Heart right ventricle (tissue), 16 donors: ENCODE measurements at places on chromosomes 5 and 9. TPM values are rescaled to one million over a fixed set of nuclear protein-coding genes. Genes with fewer than 3 reads are reported as not detected.

PFN3 gene
- total RNA-seq, result not detected

CRB2 gene
- not detected for total RNA-seq

DNA sequence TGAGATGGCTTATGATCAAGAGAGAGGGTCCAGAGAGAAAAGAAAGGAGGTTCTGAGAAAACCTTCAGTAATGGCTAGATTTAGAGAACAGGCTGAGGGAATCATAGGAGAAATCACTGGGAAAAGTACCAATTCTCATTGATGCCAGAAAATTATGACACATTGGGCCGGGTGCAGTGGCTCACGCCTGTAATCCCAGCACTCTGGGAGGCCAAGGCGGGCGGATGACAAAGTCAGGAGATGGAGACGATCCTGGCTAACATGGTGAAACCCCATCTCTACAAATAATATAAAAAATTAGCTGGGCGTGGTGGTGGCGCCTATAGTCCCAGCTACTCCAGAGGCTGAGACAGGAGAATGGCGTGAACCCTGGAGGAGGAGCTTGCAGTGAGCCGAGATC, 29.5 kb upstream of the PLIN2 start:
- DNase-seq, result no peak
- H3K4me3 ChIP-seq, result no peak overlapping the region
- H3K27me3 ChIP-seq, result no peaks in the 10 kb centered on the region
- H3K4me1 ChIP-seq, result peaks cover 60% of the 10 kb centered on the region
- peak overlapping the region; percentile 44 for H3K27ac ChIP-seq
- no peaks in the 10 kb centered on the region for H3K36me3 ChIP-seq

RFK gene
- 20.9 TPM for total RNA-seq

ABO gene
- 1.6 TPM for total RNA-seq

RAD50 gene
- total RNA-seq, result 30.8 TPM

- no peak for DNase-seq
- H3K4me1 ChIP-seq, result no peaks in the 10 kb centered on the region
- peaks cover 3% of the 10 kb centered on the region for H3K27me3 ChIP-seq
- no peaks in the 10 kb centered on the region for H3K36me3 ChIP-seq
Observed at GRCh38 chr5:178790371-178790770, 59.9 kb upstream of the ZNF354A start.

- no peak for DNase-seq
- no peaks in the 10 kb centered on the region for H3K36me3 ChIP-seq
- H3K4me3 ChIP-seq, result no peak overlapping the region
- peaks cover 7% of the 10 kb centered on the region for H3K27me3 ChIP-seq
- no peaks in the 10 kb centered on the region for H3K4me1 ChIP-seq
Observed at GRCh38 chr5:160497878-160498277, 76.2 kb downstream of the PTTG1 start.

CCDC192 gene
- total RNA-seq, result not detected

DNA sequence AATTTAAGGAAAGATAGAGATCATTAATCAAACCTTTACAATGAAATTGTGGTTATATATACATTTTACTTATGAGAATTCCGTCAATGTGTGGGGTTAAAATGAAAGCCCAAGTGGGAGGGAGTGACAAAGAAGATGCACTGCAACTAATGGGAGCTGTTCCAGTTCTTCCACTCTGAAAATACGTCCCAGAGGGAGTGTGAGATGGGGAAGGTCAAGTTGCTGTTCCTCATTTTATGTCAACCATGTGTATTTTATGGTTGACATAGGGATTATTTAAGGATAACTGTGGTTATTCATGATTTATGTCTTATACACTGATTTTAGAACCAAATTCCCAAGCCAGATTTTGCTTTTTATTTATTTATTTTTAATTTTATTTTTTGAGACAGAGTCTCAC, 14.2 kb upstream of the RGS3 start:
- no peaks in the 10 kb centered on the region for H3K36me3 ChIP-seq
- no peak overlapping the region for H3K4me3 ChIP-seq
- no peaks in the 10 kb centered on the region for H3K27me3 ChIP-seq
- no peak overlapping the region for H3K27ac ChIP-seq

DNA sequence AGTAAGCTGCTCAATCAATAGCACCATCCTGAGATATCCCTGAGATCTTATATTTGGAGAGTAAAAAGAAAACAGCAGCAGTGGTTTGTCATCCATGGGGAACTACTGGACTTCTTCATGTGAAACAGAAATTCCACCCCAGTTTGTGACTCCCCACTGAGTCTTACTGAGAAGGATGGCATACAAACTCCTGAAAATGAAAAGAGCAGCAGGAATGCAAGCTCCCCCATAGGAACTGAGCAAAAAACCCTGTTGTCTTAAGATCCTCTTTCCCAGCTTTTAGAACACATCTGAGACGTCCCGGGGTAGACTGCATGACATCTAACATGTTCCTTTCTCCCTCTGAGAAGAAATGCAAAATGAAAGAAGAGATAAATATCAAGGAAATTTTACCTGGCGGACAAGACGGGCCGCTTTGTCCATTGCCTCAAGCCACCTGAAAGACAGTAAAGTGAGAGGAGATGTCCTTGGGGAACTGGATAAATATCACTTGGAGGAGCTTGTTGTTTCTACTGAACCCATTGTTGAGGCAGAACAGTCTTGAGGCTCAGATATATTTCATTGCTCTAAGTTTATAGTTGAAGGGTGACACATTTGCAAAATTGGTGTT, 117.1 kb downstream of the NUDT12 start:
- no peak overlapping the region for H3K4me3 ChIP-seq
- no peak overlapping the region for H3K27ac ChIP-seq
- H3K27me3 ChIP-seq, result no peaks in the 10 kb centered on the region
- DNase-seq, result no peak
- H3K4me1 ChIP-seq, result no peaks in the 10 kb centered on the region

ARSI gene
- 0.65 TPM for total RNA-seq

DNA sequence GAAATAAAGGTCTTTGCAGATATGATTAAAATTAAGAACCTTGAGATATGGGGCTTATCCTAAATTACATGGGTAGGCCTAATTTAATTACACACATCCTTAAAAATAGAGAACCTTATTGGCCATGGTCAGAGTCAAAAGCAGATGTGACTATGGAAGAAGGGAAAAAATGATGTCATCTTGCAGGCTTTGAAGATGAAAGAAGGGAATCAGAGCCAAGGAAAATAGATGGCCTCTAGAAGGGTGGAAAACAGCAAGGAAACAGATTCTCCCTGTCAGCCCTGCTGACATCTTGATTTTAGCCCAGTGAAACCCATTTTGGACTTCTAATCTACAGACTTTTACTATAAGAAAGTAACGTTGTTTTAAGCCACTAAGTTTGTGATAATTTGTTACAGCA, 37.6 kb upstream of the KCNN2 start:
- no peak overlapping the region for H3K4me3 ChIP-seq
- no peak overlapping the region for H3K27ac ChIP-seq
- no peaks in the 10 kb centered on the region for H3K36me3 ChIP-seq
- no peak for DNase-seq

DNA sequence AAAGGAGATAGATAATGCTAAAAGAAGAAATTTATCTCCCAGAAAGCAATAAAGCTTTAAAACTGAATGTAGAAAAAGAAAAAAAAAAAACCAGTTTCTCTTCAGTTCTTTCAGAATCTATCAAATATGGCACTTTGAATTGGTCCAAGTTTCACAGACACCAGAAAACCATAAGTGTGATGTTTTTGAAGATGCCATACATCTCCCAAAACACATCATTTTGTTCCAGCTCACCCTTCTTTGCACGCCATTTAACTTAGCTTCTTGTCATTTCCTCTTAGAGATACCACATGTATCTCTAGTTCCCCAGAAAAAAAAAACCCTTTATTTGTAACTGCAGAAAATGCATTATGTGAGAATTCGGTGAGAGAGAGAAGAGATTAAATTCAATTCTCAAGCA, 46.1 kb upstream of the MAMDC2 start:
- H3K4me1 ChIP-seq, result peaks cover 9% of the 10 kb centered on the region
- DNase-seq, result no peak
- peak overlapping the region; percentile 49 for H3K27ac ChIP-seq
- H3K27me3 ChIP-seq, result no peaks in the 10 kb centered on the region

GRIA1 gene
- not detected for total RNA-seq
